Natural killer cell treated with Interleukin-12 subunit alpha and Interleukin-12 subunit beta and Interleukin-15 and Interleukin-18, amount 100 ng/mL, for 72 hours (primary cell): ENCODE measurements at places on chromosomes 5 and 9. TPM values are rescaled to one million over a fixed set of nuclear protein-coding genes. Genes with fewer than 3 reads are reported as not detected.

DNA sequence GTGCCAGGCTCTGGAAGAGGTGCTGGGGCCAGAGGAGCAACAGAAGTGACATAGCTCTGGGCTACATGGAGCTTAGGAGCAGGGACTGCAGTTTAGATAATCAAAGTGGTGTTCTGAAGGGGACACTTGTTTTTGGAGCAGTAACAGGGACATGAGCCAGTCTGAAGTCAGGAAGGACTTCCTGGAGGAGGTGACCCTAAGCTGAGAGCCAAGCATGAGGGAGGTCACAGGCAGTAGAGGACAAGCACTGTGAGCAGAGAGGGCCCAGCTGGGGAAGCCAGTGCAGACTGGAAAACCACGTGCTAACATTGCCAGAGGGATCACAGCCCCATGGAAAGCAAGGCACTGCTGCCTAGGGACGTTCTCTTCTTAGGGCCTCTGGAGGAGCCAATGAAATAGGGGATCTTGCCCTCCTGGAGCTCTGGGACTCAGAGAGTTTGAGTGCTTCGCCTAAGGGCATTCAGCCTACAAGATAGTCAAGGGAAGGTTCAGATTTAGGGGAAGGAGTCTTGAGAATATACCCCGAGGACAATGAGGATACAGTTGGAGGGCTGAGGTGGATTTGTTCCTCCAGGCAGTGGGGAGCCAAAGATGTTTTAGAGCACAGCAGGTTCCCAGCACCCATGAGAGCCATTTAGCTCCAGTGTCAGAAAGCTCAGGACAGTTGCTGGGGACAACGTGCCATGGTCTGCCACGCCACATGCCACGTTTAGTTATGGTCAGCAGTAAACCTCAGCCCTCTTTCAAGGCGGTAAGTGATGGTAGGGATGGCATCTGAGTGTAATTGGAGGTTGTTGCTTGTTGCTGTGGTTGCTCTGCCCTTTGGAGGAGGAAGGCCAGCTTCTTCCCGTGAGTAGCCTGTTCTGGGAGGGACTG lies 40.5 kb upstream of the SH3PXD2B start:
- no peaks in the 10 kb centered on the region for H3K36me3 ChIP-seq
- no peak overlapping the region for H3K4me3 ChIP-seq
- peaks cover 5% of the 10 kb centered on the region for H3K4me1 ChIP-seq
- peaks cover 36% of the 10 kb centered on the region for H3K27me3 ChIP-seq

GRCh38 chr5:143495821-143496275 lies 92.4 kb upstream of the NR3C1 start:
- H3K36me3 ChIP-seq = no peaks in the 10 kb centered on the region
- H3K4me3 ChIP-seq = no peak overlapping the region
- H3K27me3 ChIP-seq = peaks cover 2% of the 10 kb centered on the region
- no peak for DNase-seq
- H3K4me1 ChIP-seq = peaks cover 8% of the 10 kb centered on the region

DNA sequence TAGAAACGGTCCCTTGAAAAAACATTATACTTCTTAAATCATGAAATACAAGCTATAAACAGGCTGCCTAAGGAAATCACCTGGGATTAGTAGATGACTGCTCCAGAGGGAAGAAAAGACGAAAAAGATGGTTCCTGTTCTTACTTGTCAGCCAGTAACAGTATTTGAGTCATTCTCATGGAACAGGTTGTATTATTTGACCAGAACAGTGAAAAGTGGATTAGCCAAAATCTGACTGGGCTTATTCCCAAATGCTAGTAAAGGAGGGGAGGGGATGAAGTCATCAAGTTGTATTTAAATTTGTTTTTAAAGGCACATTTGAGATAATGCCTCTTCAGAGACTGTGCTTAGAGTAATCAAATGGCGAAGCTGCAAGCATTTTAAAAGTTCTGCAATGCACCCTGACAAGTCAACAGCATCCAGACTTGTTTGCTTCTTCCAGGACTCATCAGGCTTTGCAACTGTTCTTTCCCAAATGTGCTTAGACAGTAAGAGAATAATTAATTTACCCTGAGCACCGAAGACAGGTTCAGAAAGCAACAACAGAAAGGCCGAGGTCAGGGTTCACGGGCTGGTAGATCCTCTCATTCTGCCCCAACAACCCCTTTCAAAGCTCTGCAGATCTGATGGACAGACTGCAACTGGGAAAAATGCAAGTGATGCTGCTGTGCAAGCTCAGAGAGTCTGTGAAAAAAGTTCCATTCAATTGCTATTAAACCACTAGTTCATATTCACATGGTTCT lies 800.6 kb downstream of the KCTD16 start:
- no peak overlapping the region for H3K4me3 ChIP-seq
- H3K36me3 ChIP-seq = no peaks in the 10 kb centered on the region
- no peaks in the 10 kb centered on the region for H3K4me1 ChIP-seq
- DNase-seq = no peak
- no peak overlapping the region for H3K27ac ChIP-seq

GRCh38 chr9:123772374-123772773 lies 157.6 kb downstream of the DENND1A start:
- H3K4me1 ChIP-seq = peaks cover 20% of the 10 kb centered on the region
- H3K27me3 ChIP-seq = no peaks in the 10 kb centered on the region
- no peak for DNase-seq
- H3K4me3 ChIP-seq = no peak overlapping the region
- H3K27ac ChIP-seq = no peak overlapping the region

- no peak overlapping the region for H3K4me3 ChIP-seq
- no peak for DNase-seq
- H3K27ac ChIP-seq = no peak overlapping the region
- no peaks in the 10 kb centered on the region for H3K4me1 ChIP-seq
- H3K27me3 ChIP-seq = no peaks in the 10 kb centered on the region
These were observed 2025.5 kb upstream of the NUDT12 start for GRCh38 chr5:105587963-105588662.

GRCh38 chr9:134678666-134679443 lies 37.3 kb downstream of the COL5A1 start:
- peaks cover 11% of the 10 kb centered on the region for H3K27me3 ChIP-seq
- DNase-seq = no peak
- peaks cover 2% of the 10 kb centered on the region for H3K4me1 ChIP-seq

- H3K36me3 ChIP-seq = no peaks in the 10 kb centered on the region
- H3K27me3 ChIP-seq = no peaks in the 10 kb centered on the region
- no peak overlapping the region for H3K27ac ChIP-seq
- H3K4me3 ChIP-seq = no peak overlapping the region
- DNase-seq = peak; percentile 2
These were observed 142.8 kb downstream of the GADD45G start for GRCh38 chr9:89747596-89747995.

DNA sequence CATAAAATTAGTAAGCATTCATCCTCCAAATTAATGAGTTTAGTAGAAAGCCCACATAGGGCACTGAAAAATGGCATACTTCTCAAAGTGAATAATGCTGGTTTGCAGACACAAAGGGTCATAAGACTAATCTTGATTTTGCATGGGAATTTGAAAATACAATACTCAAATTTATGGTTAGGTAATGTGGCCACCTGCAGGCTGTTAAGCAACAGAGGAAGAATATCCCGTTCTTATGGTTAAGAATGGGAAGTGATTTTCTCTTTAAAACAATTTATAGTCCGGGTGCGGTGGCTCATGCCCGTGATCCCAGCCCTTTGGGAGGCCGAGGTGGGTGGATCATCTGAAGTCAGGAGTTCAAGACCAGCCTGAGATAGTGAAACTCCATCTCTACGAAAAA lies 9.4 kb upstream of the PLCXD3 start:
- no peak overlapping the region for H3K4me3 ChIP-seq
- no peaks in the 10 kb centered on the region for H3K4me1 ChIP-seq
- H3K27ac ChIP-seq = no peak overlapping the region
- H3K27me3 ChIP-seq = no peaks in the 10 kb centered on the region

DNA sequence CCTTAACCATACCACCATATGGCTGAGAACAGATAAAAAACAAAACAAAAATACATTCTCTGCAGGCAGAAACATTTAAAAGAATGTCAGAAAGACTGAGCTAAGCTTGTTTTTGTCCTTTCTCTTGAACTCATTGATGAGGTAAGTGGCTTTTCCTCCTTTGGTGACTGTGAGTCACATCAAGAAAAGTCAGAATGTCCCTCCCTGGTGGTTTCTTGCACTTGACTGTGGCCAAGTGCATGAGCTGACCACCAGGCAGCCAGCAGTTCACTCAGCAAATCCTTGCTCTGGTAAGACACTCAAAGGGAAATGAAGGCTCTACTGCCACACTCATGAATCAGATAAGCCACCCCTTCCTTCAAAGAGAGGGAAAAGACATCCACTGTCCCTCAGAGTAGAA lies 970.9 kb downstream of the TAF11L14 start:
- no peaks in the 10 kb centered on the region for H3K27me3 ChIP-seq
- no peaks in the 10 kb centered on the region for H3K36me3 ChIP-seq
- no peak overlapping the region for H3K4me3 ChIP-seq

Gene TAF11L5
- total RNA-seq = not detected

GRCh38 chr5:37043693-37044092 lies 167.1 kb downstream of the NIPBL start:
- H3K4me1 ChIP-seq = no peaks in the 10 kb centered on the region
- no peaks in the 10 kb centered on the region for H3K36me3 ChIP-seq
- no peak for DNase-seq
- no peak overlapping the region for H3K4me3 ChIP-seq
- no peaks in the 10 kb centered on the region for H3K27me3 ChIP-seq

DNA sequence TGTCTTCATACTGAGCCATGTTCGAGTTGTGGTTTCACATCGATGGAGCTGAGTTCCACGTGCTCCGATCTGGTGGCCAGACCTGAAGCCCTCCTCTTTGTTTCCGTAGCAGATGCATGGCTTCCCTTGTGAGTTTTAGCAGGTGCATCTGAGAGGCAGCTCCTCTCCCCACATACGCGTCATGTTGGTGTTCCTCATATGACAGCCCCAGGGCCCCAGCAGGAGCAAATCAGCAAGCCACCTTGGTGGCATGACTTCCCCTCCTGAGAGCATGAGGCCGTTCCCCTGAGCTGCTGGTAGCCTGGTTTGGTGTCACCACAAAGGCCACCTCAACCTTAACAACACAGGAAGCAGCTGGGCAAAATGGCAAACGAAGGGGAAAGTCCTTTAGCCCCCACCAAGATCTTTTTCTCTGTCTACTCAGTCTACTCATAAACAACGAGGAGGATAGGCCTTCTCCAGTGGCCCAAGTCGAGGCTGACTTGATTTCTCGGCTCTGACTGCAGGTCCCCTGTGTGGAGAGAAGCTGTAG lies 5.9 kb downstream of the CYFIP2 start:
- H3K27ac ChIP-seq = peak overlapping the region; percentile 100
- no peaks in the 10 kb centered on the region for H3K27me3 ChIP-seq
- peak; percentile 89 for DNase-seq
- H3K36me3 ChIP-seq = peaks cover 15% of the 10 kb centered on the region
- H3K4me1 ChIP-seq = peaks cover 94% of the 10 kb centered on the region
- H3K4me3 ChIP-seq = peak overlapping the region; percentile 90

Gene AJM1
- 11.2 TPM for total RNA-seq
